ENCODE measurements at places on chromosomes 1 and 21.

- DNase-seq: no peak
Measured at GRCh38 chr1:232795497-232796053, 9.6 kb upstream of the MAP10 start.

GRCh38 chr1:170927955-170928840 is 7.1 kb upstream of the MROH9 start:
- DNase-seq: no peak

GRCh38 chr1:26290122-26290881 is 10.4 kb downstream of the SH3BGRL3 start:
- no peak for DNase-seq

GRCh38 chr1:91201694-91202093 is 179.9 kb upstream of the ZNF644 start:
- no peak for DNase-seq

GRCh38 chr1:66684353-66684752 is 67.9 kb upstream of the DYNLT5 start:
- no peak for DNase-seq

GRCh38 chr1:117370071-117370470 is 2.8 kb downstream of the MAN1A2 start:
- DNase-seq: no peak

- DNase-seq: no peak
Measured at GRCh38 chr1:114660238-114660637, 9.6 kb downstream of the DENND2C start.

GRCh38 chr1:159229896-159230295 is 25.2 kb downstream of the ACKR1 start:
- DNase-seq: no peak

GRCh38 chr1:96752394-96752793 is 30.8 kb downstream of the PTBP2 start:
- DNase-seq: no peak

DNA sequence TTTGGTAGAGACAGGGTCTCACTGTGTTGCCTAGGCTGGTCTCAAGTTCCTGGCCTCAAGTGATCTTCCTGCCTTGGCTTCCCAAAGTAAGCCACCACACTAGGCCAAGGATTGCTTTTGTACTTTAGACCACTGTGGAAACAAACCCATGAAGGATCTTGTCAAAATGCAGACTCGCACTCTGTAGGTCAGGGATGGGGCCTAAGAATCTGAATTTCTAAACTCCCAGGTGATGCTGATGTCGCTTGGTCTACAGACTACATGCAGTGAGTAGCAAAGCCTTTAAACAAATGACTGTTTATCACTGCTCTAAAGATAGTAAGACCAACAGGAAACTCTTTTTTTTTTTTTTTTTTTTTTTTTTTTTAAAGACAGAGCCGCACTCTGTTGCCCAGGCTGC is 54.1 kb upstream of the MUTYH start:
- DNase-seq: no peak

DNA sequence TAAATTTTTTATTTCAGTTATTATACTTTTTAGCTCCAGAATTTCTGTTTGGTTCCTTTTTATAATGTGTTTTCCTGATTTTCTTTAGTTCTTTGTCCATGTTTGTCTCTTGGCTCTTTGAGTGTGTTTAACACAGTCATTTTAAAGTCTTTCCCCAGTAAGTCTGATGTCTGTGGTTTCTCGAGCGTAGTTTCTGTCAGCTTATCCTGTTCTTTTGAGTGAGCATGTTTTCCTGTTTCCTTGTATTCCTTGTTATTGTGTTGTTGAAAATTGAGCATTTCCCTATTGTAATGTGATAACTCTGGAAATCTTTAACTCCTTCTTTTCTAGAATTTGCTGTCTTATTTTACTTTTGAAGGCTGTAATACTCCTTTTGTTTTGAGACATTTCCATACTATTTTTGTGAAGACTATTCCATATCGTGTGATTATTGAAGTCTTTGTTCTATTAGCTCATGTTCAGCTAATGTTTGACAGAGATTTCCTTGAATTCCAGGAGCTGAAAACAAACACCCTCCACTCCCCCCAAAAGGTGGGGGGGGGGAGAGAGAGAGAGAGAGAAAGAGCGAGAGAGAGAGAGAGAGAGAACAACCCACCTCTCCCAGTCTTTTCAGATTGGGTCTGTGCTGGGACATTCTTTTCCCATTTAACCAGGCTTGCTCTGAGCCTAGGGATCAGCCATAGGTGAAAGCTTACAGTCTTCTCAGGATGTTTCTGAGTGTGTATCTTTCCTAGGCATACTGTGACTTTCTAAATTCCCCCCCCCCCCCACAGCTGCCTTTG is 38.3 kb downstream of the SDCCAG8 start:
- DNase-seq: no peak

- no peak for DNase-seq
Measured at GRCh38 chr1:209688746-209689234, 13.6 kb downstream of the G0S2 start.

DNA sequence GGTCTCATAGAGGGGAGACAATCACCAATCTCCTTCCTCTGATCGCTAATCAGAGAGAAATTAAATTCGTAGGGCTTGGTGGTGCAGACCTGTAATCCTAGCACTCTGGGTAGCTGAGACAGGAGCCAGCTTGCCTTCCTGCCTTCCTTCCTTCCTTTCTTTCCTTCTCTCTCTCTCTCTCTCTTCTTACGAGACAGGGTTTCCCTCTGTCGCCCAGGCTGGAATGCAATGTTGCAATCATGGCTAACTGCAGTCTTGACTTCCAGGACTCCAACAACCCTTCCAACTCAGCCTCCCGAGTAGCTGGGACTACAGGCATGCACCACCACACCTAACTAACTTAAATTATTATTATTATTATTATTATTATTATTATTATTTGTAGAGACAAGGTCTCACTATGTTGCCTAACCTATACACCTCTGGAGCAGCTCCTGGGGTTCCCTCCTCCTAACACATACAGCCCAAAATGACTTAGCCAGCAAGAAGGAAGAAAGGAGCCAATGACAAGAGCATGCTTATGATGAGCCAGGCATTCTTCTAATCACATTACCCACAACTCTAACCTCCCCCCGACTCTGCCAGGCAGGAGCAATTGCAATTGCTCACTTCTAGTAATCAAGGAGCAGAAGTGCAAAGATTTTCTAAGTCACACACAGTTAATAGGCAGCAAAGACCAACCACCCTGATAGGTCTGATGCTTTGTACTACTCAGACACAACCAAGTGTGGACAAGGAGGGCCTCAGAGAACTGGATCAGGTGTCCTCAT is 105.4 kb upstream of the F3 start:
- DNase-seq: no peak

DNA sequence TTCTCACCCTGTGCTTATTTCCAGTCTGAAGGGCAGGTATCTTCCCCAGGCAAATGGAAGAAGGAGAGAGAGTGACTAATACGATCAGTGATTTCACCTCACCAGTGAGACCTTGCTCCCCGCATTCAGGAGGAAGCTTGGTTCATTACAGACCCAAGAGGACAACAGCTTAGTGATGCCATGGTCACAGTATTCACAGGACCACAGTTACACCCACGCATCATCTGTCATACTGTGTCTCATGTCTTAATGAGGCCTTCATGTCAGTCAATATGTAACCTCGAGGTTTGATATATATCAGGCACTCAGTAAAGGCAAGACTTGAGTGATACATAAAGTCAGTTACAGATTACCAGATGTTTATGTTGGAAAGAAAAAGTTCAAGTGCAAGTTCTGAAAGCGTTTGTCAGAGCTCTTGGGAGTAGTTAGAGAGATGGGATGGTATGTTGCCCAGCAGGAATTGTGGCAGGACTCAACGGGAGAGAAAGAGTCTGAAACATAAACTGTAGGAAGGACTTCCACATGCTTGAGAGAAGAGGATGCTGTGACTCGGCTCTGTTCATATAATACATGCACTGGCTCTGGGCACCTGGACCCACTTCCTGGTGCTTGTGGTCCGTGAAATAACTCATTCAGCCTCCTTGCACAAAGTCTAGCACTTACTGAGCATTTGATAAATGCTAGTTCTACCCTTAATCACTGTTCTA is 33.3 kb downstream of the GNPAT start:
- no peak for DNase-seq

DNA sequence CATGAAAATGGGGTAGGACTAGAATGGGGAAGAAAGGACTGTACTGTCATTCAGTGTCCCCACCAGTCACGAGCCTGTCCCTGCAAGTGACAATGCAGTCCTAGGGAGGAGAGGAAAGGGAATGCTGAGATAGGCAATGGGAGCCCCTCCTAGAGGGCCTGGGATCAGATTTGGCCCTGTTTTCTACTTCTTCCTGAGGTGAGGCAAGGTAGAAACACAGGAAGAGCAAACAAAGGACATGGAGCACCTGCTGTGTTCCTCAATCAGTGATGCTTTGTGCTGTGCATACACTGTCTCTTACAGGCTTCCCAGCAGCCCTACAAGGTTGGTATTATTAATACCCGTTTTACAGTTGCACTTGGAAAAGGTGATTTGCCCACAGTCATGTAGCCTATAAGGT is 6.1 kb downstream of the FABP3 start:
- no peak for DNase-seq

DNA sequence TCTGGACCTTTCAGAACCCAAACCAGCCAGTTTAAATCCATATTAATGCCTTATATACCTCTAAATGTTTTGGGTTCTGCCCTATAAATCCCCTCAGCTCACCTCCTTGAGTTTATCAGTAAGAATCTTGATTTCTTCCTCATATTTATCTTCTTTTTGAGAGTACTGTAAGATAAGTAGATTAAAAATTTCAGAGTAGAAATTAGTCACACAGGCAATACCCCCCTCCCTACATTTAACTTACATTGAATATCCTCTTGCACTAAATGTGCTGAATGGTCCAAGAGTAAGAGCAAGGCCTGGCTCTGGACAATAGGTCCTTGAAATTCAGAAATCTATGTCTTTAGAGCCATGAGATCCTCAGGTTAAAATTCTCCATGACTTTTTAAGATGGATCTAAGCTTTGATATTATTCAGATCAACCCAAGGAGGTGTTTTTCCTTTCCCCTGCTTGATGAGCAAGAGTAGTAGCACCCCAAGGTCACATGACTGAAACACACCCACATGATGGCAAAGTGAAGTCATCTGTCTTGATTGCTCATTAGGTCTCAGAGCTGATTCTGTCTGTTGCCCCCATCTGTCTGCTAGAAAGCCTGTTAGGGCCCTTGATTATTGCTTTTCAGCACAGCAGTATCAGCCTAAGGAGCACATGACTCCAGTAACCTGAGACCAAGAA is 15.8 kb upstream of the NUP210L start:
- DNase-seq: peak; percentile 55

- no peak for DNase-seq
Measured at GRCh38 chr1:18960821-18961220, 4.3 kb upstream of the IFFO2 start.

DNA sequence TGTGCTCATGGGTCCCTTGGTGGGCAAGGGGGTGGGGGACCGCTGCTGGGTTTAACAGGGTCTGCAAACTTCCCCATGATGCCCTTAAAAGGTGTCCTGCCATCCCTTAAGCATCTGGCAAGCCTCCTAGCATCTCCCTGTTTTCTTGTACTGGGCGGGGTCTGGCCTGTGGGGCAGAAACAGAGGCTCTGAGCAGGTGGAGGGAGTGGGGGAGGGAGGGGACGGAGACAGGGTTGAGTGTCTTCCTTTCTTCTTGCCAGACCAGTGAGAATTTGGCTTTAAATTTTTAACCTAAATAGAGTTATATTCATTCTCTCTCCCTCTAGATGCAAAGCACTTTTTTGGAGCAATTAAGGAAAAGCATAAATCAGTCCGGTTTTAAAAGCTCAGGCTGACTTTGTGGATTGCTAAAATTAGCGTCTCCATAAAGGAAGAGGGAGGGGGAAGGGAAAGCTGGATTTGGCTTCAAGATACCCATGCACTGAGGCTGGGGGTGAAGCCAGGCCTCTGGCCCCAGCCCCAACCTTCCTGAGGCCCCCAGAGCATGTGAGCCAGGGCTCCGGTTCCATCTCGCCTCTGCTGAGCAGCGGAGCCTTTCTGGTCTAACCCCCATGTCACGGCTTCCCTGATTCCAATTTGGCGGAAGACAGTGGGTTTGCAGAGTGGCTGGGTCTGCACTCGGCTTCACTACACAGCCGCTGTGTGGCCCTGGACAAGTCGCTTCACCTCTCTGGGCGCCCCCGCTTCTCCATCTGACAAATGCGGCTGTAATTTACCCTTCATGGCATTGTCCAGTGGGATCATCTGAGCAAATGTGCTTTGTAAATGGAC is 25.3 kb downstream of the IGSF21 start:
- no peak for DNase-seq

GRCh38 chr1:169670836-169671235 is 40.6 kb downstream of the SELL start:
- DNase-seq: no peak

GRCh38 chr1:221397606-221398005 is 344.3 kb downstream of the DUSP10 start:
- DNase-seq: no peak
